Vagina (tissue), 2 donors: ENCODE measurements at places on chromosomes 16 and 17. TPM values are rescaled to one million over a fixed set of nuclear protein-coding genes. Genes with fewer than 3 reads are reported as not detected.

SPNS1 gene
- total RNA-seq = 29.0 TPM

MAP2K6 gene
- total RNA-seq = 10.3 TPM

NFAT5 gene
- total RNA-seq = 63.8 TPM

NPIPA2 gene
- total RNA-seq = not detected

IRF8 gene
- total RNA-seq = 7.6 TPM

GCGR gene
- not detected for total RNA-seq

FSCN2 gene
- 6.6 TPM for total RNA-seq

- DNase-seq = no peak
These were observed 2.3 kb downstream of the TMEM107 start for GRCh38 chr17:8173871-8174322.

GRCh38 chr17:10205549-10206185 is 7.3 kb upstream of the GAS7 start:
- DNase-seq = no peak

- DNase-seq = no peak
These were observed 8.6 kb downstream of the CEP95 start for GRCh38 chr17:64515419-64515818.

DNA sequence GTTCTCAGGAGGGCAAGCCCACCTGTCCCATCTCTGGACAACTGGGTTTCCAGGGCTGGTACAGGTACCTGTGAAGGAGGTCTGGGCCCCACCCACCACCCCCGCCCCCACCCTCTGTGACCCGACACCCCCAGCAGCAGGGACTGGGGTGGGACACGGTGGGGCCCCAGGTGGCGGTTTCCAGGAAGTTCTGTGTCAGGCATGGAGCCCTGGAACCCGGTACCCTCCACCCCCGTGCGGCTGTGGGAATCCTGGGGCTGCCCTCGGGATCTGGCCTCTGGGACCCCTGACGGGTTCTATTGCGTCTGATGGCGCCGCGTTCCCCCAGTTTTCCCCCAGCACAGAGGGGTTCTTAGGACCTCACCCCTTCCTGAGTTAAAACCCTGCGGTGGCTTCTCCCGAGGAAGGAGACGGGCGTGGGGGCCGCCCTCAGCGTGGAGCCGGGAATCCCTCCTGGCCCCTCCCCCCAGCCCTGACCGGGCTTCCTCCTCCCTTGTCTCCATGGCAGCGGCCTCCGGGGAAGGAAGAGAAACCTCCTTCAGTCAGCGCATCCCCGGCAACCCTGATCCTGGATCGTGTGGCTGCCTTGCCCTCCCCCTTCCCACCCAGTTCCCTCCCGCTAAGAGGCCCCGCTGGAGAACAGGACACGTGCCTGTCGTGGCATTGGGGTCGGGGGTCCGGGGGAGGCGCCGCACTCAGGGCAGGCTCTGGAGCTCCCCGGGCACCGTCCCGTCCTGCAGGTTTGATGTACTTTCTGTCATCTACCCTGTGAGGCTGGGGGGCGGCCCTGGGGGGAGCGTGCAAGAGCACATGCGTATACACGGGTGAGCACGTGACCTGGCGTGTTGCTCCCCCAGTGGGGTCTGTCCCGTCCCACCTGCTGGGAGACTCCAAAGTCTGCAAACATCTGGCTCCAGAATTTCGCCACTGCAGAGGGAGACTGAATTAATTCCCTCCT is 30.3 kb downstream of the CACNA1H start:
- no peak for DNase-seq

DNA sequence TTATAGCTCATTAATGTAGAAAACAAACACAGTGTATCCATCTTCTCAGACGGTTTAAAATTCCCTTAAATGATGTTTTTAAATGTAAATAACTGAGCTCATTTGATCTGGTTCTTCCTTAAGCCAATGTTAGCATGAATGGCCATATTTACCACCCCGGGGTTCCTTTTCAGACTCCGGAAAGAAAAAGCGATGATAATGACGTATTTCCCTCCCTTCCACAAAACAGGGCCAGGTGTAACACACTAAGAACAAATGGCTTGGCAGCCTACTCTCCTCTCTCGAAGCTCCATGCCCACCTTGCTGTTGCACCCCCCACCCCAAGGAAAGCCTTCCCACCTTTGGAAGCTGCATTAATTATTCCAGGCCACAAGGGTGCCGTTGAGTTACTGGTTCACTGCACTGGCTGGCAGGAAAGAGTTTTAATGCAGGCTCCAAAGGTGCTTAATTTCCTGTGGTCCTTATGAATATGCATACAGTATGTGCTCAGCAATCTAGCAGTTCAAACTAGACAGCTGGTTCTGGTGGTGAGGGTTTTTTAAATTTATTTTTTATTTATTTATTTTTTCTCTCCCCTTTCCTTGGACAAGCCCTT is 378.9 kb downstream of the WWOX start:
- no peak for DNase-seq

GRCh38 chr16:57999971-58000705 is at the start of gene ZNF319:
Gene ZNF319 (minus strand): TSS chr16:58000672. CDS start chr16:57998265, 2,407 bp downstream.
- DNase-seq = no peak

- DNase-seq = no peak
These were observed 1.2 kb downstream of the PCGF2 start for GRCh38 chr17:38746849-38747462.

DNA sequence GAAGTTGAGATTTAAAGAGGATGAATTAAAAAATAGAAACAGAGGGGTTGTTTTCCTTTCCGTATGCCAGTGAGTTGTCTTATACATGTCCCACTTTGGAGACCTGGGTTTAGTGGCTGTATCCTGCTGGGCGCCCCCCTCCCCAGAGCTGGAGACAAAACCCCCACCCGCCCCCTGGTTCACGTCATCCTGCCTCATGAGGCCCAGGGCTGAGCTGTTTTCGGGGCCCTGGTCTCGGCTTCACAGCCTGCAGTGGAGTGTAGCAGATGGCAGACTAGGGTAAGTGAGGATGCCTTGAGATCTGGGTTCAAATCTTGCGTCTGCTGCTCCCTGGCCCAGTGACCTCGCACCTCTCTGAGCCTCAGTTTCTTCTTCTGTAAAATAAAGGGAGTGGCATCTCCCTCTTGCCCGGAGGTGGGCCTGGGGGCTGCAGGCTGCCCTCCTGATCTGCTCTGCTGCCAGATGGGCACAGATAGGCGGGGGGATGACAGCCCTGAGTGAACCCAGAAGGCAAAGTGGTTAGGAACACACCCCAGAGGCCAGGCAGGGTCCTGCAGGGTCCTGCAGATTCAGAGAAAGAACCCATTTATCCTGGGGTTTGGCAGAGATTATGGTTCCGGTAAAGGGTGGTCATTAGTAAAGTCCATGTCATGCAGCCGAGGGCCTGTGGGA is 45.1 kb downstream of the SOCS3 start:
- DNase-seq = no peak

- DNase-seq = peak; percentile 87
These were observed 3.3 kb downstream of the PMP22 start for GRCh38 chr17:15261802-15262290.

DNA sequence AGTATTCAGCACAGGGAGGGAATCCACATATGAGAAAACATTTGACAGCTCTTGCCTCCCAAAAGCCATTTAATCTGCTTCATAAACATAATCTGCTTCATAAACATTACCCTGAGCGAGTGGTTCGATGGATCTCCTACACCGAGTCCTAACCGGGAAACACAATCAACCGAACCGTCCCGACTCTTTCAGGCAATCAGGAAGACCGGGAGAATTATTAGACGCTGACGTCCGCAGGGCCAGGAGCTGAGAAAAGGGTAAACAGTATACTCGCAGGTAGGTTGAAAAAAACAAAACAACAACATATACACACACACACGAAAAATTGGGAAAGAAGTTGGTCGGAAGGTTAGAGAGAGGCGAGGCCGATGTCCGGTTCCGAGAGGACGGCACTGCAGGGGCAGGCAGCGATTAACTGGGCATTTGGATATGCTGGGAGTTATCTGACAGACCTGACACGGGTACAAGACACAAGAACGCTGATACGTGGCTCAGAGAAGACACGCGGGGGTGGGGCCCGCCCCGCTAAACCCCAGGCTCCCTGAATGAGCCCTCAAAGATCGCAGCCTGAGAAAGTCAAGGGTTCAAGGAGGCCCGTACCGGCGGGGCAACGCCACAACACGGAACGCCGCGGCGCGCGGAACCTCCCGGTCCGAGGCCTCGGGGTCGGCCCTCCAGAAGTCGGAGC is 585 bp downstream of the AP1G1 start:
- no peak for DNase-seq

DNA sequence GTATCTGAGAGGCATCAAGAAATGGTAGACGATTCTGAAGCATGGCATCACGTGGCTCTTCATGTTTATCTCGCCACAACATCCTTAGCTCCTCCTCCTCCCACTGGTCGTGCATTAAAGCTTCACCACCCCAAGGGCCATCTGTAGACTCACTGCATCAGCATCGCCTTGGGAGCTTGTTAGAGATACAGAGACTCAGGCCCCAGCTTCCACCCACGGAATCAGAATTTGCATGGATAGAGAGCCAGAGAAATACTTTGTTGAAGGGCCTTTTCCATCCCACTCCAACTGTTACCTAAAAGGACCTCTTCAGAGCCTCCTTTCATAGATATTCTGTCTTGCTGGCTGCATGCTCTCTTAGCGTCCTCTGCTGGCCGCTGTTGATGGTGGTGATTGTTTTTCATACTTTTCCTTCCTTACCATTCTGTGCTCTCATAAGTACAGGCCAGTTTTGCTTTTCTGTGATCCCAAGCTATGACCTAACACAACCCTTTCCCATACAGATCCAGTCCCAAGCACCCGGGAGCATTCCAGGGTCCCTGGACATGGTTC is 1049.4 kb upstream of the EEF2KMT start:
- DNase-seq = no peak

GRCh38 chr17:50787106-50787505 is 19.8 kb upstream of the ANKRD40CL start:
- DNase-seq = no peak

DNA sequence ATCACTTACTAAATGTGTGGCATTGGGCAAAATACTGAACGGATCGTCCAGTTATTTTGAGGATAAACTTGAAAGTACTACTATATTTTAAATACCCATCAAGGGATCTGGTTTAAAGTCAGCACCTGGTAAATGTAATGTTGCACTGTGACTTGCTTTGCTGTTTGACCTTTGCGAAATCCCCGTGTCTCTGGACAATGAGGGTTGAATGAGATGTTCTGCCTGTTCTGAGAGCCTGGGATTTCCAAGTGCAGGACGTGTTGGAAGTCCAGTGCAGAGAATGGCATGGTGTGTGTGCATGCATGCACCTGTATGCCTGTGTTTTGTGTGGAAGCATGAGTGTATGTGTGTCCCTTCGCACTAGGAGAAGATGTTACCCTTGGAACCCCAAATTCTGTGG is 106.6 kb downstream of the N4BP1 start:
- peak; percentile 81 for DNase-seq

DNA sequence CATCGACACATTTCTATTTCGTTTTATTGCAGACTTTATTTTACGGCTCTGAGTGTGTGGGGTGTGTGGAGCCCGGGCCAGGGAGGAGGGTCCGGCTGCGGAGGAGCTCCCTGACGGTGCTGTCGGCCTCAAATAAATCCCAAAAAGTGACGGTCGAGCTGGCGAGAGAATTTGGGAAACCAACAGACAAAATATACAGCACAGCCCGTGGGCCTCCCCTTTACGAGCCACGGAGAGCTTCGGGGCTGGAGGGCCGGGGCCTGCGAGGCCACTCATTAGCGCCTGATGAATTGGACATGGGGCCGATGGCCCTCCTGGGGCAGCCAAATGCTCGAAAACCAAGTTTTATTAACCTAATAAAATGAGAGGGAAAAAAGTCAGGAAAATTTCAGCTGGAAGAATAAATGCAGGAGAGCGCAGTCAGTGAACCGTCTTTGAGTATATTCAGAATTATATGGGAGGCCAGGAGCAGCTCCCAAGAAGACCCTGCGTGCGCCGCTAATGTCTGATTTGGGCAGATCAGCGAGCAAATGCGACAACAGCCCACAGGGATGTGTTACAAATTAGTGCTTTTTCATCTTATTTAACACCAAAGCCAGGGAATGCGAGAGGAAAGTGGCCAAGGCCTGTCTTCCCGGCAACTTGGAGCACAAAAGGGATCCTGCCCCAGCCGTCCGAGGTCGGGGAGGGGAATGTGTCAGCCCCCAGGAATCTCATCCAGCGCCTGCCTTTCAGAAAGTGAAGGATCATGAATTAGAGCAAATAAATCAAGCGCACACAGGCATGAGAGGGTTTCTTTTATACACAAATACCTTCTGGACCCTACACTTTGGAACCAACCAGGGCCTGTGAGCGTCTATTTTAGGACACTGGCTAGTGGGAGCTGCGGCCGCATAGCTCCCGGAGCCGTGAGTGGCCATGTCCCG is 249.1 kb downstream of the C16orf95 start:
- DNase-seq = no peak

DNA sequence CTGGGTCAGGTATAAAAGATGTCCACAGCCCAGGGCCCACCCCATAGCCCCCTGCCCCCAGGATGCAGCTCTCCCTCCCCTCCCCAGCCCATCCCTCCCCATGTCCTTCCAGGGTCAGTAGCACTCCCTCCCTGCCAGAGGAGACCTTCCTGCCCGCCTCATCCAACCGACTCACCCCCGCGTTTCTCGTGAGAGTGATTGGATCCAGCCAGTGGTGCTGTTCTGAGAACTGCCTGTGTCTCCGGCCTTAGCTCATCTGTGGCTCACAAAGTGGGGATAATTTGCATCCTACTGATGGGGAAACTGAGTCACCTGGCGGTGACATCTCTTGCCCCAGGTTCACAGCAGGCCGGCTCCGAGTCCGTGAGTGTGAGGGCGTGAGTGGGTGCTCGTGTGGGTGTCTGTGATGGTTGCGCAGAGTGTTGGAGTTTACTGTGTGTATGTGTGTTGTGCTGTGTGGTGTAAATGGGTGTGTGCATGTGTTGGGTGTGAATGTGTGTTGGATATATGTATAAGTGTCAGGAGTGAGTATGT is 90.7 kb upstream of the GSE1 start:
- DNase-seq = no peak

DNA sequence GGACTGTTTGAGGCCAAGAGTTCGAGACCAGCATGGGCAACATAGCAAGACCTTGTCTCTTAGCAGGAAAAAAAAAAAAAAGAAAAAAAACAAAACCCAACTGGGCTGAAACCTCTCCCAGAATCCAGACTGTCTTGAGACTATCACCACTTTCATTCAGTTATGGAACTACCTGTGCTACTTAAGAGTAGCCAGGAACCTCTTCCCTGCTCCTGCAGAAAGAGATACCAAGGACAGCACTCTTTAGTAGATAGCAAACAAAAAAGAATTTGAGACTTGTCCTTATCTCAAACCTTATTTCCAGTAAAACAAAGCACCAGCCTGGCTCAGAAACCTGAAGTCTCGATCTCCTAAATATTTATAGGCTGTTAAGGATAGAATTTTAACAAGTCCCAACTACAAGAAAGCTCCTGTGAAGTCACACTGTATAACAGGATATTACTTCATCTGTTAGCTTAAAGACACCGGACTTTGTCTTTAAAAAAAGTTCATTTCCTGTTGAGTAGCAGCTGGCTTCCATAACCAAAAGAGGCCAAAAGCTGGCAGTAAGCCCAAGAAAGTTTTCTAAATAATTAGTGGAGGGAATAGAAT is 5.1 kb downstream of the CDR2 start:
- no peak for DNase-seq
